A549 treated with GW870086 at 1 μM for 4 hours (cell line): ENCODE measurements at places on chromosomes 4 and X. TPM values are rescaled to one million over a fixed set of nuclear protein-coding genes. Genes with fewer than 3 reads are reported as not detected.

Gene BST1
- 15.9 to 18.1 TPM (median 16.9 TPM) in 5 replicates for total RNA-seq

Gene TCEAL5
- total RNA-seq, result not detected in 5 replicates

Gene VCX
- not detected in 5 replicates for total RNA-seq

Gene KDR
- total RNA-seq, result 0.07 to 0.17 TPM (median 0.10 TPM) in 5 replicates

Gene TMEM271
- not detected in 5 replicates for total RNA-seq

Gene FDCSP
- not detected in 5 replicates for total RNA-seq

Gene CLGN
- total RNA-seq, result 4.2 to 6.1 TPM (median 5.2 TPM) in 5 replicates

Gene PHKA1
- 22.3 to 28.5 TPM (median 25.2 TPM) in 5 replicates for total RNA-seq

Gene CTSO
- 0.54 to 1.2 TPM (median 0.85 TPM) in 5 replicates for total RNA-seq

Gene CXCL8
- total RNA-seq, result 6.7 to 11.2 TPM (median 8.1 TPM) in 5 replicates

Gene TAF9B
- 10.0 to 14.1 TPM (median 11.7 TPM) in 5 replicates for total RNA-seq

Gene XAGE2
- not detected in 5 replicates for total RNA-seq

Gene STBD1
- 9.5 to 11.5 TPM (median 10.1 TPM) in 5 replicates for total RNA-seq

Gene PROM1
- total RNA-seq, result 0.13 to 0.47 TPM (median 0.18 TPM) in 5 replicates

Gene USP51
- 0.31 to 0.67 TPM (median 0.51 TPM) in 5 replicates for total RNA-seq

Gene HOPX
- total RNA-seq, result not detected in 5 replicates

Gene NKX3-2
- 0.06 to 0.14 TPM (median 0.10 TPM) in 4 of 5 replicates, not detected in the other for total RNA-seq

Gene CCSER1
- not detected in 5 replicates for total RNA-seq

Gene SHROOM3
- 8.3 to 11.7 TPM (median 10.8 TPM) in 5 replicates for total RNA-seq

Gene AFP
- 1.5 to 7.6 TPM (median 2.3 TPM) in 5 replicates for total RNA-seq

Gene FMR1NB
- total RNA-seq, result not detected in 5 replicates

Gene ADH7
- total RNA-seq, result not detected in 5 replicates

Gene L1CAM
- total RNA-seq, result 16.7 to 20.3 TPM (median 17.5 TPM) in 5 replicates

Gene CXXC4
- not detected in 5 replicates for total RNA-seq

Gene PPP4R3C
- not detected in 5 replicates for total RNA-seq

Gene FHIP1A
- total RNA-seq, result 0.08 to 0.42 TPM (median 0.16 TPM) in 5 replicates

Gene MAGEA12
- 0.13 to 0.22 TPM (median 0.17 TPM) in 5 replicates for total RNA-seq

Gene MAGEC2
- not detected in 5 replicates for total RNA-seq
